ENCODE measurements at places on chromosomes 2 and 18. TPM values are rescaled to one million over a fixed set of nuclear protein-coding genes. Genes with fewer than 3 reads are reported as not detected.
A peak's percentile ranks its signal among the peaks of the same experiment; 100 is the strongest.

DNA sequence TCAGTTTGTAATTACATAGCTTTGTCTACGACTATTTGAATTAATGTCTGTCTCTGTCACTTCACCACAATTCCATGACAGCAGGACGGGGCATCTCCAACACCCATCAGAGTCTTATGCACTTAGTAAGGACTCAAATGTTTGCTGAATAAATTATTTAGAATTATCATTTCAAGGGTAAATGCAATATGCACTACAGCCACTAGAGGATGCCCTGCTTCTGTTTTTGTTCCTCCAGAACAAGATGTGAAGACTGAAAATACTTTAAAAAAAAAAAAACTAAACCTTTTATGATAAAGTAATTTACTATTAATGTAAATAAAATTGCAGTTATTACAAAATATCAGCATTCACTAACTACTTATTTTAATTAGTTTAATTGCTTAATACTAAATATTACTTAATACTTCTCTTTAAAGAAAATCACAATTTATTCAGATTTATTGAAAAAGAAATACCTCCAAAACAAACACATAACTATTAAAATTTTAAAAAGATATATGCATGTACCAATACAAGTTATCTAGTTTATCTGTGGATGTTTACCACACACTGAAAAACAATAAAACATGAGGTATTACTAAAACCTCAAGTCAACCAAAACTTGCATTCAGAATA is 3.2 kb downstream of the PIGN start:
- DNase-seq = peak; percentile 51

DNA sequence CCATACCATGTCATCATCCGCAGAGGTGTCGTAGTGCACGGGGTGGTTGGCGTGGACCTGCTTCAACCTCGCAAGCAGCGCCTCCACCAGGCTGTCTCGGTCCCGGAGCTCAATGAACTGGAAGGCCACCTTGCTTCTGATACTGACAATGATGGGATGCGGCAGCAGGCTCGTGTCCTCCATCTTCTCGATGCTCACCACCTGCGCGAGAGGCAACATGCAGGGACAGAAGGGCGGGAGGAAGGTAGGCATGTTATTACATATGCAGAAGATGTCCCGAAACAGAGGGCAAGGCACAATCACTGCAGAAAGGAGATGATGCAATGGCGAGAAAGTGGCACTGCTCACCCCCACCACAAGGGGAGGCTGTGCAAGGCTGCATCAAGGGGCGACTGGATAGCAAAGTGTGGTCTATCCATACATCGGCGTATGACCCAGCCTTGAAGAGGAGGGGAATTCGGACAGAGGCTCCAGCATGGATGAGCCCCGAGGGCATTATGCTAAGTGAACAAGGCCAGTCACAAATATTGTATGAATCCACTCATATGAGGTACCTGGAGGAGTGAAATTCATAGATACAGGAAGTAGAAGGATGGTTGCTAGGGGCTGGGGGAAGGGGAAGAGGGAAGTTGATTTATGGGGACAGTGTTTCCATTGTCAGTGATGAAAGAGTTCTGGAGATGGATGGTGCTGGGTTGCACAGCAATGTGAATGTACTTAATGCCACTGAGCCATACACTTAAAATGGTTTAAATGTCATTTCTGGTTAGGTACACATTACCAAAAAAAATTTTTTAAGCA is 36.6 kb downstream of the RPL31 start:
- DNase-seq = peak; percentile 11

DNA sequence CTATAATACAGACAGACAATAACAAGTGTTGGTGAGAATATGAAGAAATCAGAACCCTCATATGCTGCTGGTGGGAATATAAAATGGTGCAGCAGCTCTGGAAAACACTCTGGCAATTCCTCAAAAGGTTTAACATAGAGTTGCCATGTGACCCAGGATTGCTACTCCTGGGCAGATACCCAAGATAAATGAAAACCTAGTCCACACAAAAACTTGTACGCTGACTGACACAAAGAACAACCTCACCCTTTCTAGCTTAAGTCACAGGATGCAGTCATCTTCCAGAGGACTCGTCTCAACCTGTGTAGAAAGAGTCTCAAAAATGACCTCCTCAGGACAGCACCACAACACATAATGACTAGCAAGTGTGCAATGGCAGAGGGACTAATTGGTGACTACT is 71.6 kb upstream of the ACAA2 start:
- DNase-seq = no peak

- DNase-seq = peak; percentile 79
Measured at GRCh38 chr2:28594332-28595108, 98.7 kb downstream of the PLB1 start.

- DNase-seq = no peak
Measured at GRCh38 chr18:68439642-68440041, 275.3 kb downstream of the TMX3 start.

The SCYGR4 gene
- total RNA-seq = not detected

DNA sequence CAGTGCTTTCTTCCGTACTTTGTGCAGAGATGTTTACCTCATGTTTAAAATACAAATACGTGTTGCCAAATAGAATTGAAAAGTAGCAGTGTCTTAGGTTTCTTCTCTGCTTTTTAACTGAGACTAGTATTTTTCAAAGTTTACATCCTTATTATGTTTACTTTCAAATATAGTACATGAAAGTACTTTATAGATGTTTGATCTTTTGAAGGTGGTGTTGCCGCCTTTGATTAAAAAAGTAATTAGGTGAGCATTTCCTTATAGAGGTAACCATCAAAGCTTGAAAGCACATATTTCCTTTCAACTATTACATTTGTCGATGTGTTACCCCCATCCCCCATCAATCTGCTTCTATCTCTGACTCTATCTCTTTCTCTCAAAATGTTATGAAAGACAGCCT is 87.0 kb downstream of the CERS6 start:
- DNase-seq = no peak

DNA sequence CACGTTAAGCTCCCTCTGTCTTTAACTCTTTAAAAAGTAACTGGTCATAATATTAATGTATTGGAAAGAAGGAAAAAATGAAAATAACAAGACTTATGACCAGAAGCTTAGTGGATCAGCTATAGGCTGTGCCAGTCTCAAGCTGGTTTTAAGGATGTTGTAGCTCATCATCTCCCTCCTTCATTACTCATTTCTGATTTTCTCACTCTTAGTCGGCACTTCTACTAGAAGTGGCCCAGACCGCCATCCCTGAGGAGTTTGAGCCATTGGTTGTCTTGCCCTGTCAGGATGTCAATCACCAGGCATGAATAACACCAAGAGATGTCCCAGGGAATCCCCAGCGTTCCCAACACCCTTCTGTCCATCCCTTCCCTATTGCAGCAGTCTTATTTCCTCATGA is 151.5 kb downstream of the ASXL3 start:
- DNase-seq = no peak

DNA sequence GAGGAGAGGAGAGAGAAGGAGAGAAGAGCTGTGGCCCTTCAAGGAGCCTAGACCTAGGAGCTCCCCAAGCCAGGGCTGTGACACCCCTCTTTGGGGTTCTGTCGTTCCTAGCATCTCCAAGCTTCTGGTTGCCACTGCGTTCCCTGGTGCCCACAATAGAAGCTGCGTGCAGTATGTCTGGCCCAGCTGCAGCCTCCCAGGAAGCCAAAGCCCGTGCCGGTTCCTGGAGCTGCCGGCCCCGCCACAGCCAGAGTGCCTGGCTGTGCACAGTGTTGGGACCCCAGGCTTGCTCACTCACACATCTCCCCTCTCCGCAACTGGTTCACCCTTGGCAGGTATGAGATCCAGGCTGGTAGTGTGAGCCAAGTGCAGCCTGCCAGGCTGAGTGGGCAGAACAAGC is 367.7 kb upstream of the MC4R start:
- DNase-seq = no peak

GRCh38 chr18:30967701-30968100 is 74.8 kb downstream of the DSC3 start:
- no peak for DNase-seq

GRCh38 chr2:207474863-207475485 is 54.8 kb upstream of the CREB1 start:
- DNase-seq = peak; percentile 57

DNA sequence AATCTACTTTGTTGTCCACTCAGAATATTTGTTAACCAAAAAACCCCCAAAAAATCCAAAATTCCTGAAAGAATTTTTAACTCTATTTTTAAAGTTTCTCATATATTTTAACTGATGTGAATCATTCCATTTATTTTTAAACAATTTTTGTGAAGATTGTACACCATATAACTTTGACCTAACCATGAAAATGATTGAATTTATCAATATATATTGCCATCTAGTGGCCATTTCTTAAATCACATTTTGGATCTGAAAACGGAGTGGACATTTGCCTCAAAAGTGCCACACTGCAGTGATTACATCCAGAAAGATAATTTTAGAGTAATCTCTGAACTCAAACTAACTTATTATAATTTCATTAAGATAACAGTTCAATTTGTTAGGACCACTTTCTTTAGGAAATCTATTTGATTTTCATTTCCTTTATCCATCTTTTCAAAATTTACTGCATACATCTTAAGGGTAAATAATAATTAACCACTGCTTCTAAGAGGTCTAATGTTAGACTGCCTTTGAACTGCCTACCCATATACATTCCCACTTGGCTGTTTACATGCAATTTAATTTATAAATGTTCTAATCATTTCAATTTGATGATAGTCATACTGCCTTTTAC is 71.1 kb downstream of the DSC3 start:
- peak; percentile 27 for DNase-seq

The ALPG gene
- not detected for total RNA-seq

- no peak for DNase-seq
Measured at GRCh38 chr2:18047213-18047611, 168.7 kb downstream of the KCNS3 start.

DNA sequence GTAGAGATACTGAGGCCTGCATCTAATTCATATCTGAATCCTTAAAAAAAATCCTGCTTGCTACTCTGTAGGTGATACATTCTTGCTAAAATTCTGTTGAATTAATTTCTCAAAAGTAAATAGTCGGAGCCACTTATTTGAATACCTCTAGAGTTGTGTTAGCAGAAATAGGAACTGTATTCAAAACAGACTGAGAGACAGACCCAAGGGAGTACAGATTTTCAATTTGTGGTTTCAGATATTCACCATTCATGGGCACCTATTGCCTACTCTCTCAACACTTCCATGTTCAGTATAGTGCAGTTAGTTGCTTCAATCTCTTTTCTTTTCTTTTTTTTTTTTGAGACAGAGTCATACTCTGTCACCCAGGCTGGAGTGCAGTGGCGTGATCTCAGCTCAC is 46.6 kb upstream of the CTLA4 start:
- peak; percentile 41 for DNase-seq

- peak; percentile 87 for DNase-seq
Measured at GRCh38 chr2:70089220-70089982, 2.1 kb downstream of the PCBP1 start.

GRCh38 chr2:20781656-20782265 is 41.1 kb downstream of the LDAH start:
- peak; percentile 19 for DNase-seq

The ASPRV1 gene
- total RNA-seq = 1.3 TPM

DNA sequence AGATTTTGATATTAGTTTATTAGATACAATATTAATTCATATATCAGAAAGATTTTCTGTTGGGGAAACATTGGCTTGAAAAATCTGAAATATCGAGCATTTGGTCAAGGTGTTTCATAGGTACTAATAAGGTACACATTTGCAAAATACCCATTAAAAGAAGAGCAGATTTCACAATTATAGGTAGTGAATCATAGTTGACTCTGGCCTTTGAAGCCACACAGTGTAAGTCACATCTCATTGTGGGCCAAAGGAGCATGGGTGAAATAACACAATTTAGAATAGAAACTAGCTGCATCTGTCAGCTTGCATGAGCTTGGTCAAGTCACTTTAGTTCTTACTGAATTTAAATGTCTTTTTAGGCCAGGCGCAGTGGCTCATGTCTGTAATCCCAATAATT is 4.9 kb downstream of the KDM3A start:
- DNase-seq = no peak

- no peak for DNase-seq
Measured at GRCh38 chr2:104158191-104158590, 695.7 kb upstream of the POU3F3 start.

The SOS1 gene
- total RNA-seq = 47.9 TPM

GRCh38 chr2:10265329-10266132 is 37.2 kb upstream of the HPCAL1 start:
- DNase-seq = no peak

The GDF7 gene
- 0.06 TPM for total RNA-seq

- no peak for DNase-seq
Measured at GRCh38 chr18:37769826-37770225, 204.2 kb upstream of the CELF4 start.

The NTSR2 gene
- total RNA-seq = not detected

The ANO7 gene
- total RNA-seq = 0.46 TPM

GRCh38 chr2:219500135-219500534 is 1.4 kb downstream of the GMPPA start:
- no peak for DNase-seq

DNA sequence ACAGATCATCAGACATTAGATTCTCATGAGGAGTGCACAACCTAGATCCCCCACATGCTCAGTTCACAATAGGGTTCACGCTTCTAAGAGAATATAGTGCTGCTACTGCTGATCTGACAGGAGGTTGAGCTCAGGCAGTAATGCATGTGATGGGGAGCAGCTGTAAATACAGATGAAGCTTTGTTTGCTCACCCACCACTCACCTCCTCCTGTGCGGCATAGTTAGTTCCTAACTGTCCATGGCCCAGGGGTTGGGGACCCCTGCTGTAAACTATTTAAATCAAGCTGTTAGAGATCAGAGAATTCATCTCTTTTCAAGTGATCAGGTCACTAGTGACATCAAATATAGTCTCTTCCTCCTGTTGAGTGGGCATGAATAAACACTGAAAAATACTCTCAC is 88.8 kb upstream of the ACVR2A start:
- no peak for DNase-seq

- no peak for DNase-seq
Measured at GRCh38 chr2:25312958-25313710, 28.6 kb downstream of the DNMT3A start.

The SPATA3 gene
- total RNA-seq = not detected

The KRTCAP3 gene
- total RNA-seq = 6.9 TPM

- DNase-seq = no peak
Measured at GRCh38 chr18:78620326-78620725, 359.3 kb upstream of the SALL3 start.

- no peak for DNase-seq
Measured at GRCh38 chr2:96789245-96789617, 26.8 kb upstream of the CNNM3 start.

DNA sequence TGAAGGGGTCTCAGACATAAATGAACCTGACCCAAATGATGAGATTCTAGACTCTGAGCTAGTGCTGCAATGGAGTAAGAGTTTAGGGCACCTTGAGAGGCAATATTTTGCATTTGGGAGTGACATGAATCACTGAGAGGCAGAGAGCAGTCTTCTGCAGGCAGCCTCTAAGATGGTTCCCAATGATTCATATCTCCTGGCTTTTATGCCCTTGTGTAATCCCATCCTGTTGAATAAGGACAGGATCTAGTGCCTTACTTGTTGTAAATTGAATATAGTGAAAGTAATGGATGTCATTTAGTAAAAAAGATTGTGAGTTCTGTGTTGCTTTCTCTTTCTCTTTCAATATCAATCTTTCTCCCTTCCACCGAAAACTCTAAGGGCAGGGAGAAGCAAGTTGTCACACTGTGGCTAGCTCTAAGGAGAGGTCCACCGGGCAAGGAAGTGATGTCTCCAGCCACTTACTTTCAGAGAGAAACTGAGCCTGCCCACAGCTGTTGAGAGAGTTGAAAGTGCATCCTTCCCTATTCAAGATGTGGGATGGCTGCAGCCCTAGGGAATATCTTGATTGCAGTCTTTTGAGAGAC is 144.7 kb downstream of the TRIB2 start:
- no peak for DNase-seq

Measured in OCI-LY7 (cell line).